HS-27A (cell line): ENCODE measurements at places on chromosomes 2 and 18.

- no peak for DNase-seq
Observed at GRCh38 chr2:55518841-55519165, 715 bp upstream of the CFAP36 start.

GRCh38 chr2:95265182-95265581, 9.1 kb upstream of the PROM2 start:
- DNase-seq = no peak

- DNase-seq = no peak
Observed at GRCh38 chr2:177325554-177325953, 61.0 kb upstream of the NFE2L2 start.

- no peak for DNase-seq
Observed at GRCh38 chr18:76493213-76494161, 1.6 kb downstream of the ZNF516 start.

- DNase-seq = no peak
Observed at GRCh38 chr2:34627003-34627402, 1027.9 kb upstream of the FAM98A start.

- peak; percentile 17 for DNase-seq
Observed at GRCh38 chr2:182504903-182505302, 78.1 kb upstream of the PDE1A start.

GRCh38 chr2:181106789-181107627, 126.6 kb downstream of the UBE2E3 start:
- peak; percentile 51 for DNase-seq

DNA sequence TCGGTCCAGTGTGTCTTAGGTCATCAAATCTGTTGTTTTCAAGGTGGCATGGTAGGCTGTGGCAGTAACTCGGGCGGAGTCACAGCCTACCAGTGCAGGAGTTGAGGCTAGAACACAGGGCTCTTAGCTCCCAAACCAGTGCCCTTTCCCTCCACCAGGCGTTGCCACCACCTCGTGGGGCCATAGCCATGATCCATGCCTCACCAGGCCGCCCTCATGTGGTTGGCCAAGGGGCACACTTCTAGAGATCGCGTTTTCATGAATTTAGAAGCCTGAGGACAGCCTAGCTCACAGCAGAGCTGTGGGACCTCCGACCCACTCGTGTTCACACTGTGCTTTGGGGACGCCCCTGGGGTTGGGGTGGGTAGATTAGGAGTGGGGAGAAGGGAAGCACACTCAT, 10.6 kb downstream of the SEC11C start:
- DNase-seq = no peak

- DNase-seq = no peak
Observed at GRCh38 chr18:33757037-33757436, 179.0 kb downstream of the ASXL3 start.

- no peak for DNase-seq
Observed at GRCh38 chr18:57447154-57447621, 12.0 kb downstream of the ONECUT2 start.

DNA sequence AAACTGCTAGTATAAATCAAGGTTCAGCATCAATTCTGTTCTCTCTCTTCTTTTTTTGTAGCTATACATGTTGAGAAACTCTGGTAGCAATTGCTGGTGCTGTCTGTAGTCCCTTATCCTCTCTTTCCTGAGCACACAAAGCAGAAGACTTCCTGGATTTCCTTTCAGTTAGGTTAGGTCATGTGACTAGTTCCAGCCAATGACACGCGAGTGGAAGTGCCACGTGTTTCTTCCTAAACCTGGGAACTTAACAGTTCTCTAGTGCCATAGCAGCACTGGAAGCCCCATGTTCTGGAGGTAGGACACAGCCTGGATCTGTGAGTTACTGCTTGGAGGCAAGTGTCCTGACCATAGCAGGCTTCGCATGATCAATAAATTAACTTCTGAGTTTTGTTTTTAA, 125.9 kb downstream of the PLA2R1 start:
- DNase-seq = no peak
